ENCODE measurements at places on chromosomes 11 and 22.

GRCh38 chr11:122304306-122304705, 188.3 kb upstream of the BLID start:
- DNase-seq = no peak

GRCh38 chr11:44607319-44607962, 42.0 kb downstream of the CD82 start:
- no peak for DNase-seq

DNA sequence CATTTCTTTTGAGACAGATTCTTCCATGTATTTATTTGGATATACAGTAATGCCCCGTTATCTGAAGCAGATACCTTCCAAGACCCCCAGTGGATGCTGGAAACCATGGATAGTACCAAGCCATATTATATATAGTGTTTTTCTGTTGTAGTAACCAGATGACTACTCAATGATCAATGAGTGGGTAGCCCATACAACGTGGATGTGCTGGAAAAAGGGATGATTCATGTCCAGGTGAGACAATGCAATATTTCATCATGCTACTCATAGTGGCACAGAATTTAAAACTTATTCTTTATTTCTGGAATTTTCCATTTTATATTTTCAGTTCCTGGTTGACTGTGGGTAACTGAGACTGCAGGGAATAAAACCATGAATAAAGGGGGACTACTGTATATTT, 427.5 kb downstream of the METTL15 start:
- no peak for DNase-seq

DNA sequence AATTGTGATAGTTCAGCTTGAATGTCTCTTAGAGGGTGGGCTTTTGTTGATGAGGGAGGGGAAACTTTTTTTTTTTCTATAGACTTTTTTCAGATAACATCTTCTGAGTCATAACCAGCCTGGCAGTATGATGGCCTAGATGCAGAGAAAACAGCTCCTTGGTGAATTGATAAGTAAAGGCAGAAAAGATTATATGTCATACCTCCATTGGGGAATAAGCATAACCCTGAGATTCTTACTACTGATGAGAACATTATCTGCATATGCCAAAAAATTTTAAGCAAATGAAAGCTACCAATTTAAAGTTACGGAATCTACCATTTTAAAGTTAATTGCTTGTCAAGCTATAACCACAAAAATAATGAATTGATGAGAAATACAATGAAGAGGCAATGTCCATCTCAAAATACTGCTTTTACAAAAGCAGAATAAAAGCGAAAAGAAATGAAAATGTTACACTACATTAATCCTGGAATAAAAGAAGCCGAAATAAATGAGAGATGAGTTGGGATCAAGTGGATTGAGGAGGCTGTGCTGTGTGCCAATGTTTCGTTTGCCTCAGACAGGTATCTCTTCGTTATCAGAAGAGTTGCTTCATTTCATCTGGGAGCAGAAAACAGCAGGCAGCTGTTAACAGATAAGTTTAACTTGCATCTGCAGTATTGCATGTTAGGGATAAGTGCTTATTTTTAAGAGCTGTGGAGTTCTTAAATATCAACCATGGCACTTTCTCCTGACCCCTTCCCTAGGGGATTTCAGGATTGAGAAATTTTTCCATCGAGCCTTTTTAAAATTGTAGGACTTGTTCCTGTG, 3.9 kb downstream of the MALAT1 start:
- peak; percentile 46 for DNase-seq

DNA sequence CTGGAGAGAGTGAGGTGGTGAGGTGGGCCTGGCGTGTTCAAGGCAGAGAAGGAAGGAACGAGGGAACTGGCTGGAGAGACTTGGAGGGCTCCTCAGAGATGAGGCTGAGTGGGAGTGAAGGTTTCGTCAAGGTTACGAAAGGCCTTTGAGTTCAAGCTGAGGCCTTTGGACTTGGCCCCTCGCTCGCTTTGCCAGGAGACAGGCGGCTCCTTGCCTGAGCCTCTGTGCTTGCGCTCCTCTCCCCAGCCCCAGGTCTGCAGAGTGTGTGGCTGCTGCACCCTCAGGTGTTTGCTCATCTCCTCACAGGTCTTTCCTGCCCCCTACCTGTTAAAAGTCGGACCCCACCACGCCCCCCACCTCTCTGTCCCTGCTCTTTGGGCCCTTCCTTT, 91.6 kb downstream of the ATXN10 start:
- no peak for DNase-seq

DNA sequence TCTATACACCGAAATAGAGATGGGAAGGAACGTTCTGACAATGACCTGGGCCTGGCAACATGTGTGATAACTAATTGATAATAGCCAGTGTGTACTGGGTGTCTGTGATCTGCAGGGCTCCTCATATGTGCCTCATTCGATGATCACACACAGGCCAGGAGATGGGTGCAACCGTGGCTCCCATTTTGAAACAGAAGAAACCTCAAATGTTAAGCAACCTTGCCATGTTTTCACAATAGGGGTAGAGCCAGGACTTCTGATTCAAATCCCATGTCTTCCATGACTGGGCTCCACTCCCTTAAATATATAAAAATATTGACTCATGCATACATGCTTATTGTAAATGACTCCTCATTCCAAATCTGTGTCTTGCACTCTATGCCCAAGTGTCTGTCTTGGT, 11.1 kb downstream of the APOL3 start:
- DNase-seq = no peak

- no peak for DNase-seq
Observed at GRCh38 chr11:106399076-106399511, 321.6 kb downstream of the AASDHPPT start.

DNA sequence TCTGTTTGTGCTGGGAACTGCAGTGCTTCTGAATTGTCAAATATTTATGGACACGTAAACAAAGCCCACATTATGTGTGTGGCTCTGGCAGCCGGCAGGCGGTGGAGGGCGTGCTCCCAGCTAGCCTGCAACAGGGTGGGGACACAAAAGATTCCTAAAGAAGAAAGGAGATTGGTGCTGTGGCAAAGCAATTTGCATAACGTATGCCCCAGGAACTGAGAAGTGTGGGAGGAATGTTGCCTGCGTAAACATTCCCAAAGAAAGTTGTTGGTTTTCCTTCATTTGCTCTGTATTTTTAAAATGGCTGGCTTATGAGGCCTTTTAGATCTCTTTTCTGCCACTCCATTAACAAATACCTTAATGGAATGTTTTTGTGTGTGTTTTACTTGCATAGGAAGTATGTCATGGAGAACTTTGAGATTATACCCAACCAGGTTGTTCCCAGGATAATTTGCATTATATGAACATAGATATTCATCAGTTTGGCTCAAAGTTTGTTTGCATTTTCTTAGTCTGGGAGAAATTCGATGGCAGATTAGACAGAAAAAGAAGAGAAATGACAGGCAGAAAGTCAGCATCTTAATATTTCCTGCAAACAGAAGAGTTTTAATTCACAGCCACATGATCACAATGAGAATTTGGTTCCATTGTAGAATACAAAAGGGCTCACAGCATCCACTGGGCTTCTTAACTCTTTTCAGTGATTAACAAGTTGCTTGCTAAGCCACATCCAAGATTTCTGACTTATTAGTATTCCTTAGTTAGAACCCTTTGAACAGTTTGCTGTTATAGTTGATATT, 41.8 kb upstream of the DLAT start:
- DNase-seq = no peak

DNA sequence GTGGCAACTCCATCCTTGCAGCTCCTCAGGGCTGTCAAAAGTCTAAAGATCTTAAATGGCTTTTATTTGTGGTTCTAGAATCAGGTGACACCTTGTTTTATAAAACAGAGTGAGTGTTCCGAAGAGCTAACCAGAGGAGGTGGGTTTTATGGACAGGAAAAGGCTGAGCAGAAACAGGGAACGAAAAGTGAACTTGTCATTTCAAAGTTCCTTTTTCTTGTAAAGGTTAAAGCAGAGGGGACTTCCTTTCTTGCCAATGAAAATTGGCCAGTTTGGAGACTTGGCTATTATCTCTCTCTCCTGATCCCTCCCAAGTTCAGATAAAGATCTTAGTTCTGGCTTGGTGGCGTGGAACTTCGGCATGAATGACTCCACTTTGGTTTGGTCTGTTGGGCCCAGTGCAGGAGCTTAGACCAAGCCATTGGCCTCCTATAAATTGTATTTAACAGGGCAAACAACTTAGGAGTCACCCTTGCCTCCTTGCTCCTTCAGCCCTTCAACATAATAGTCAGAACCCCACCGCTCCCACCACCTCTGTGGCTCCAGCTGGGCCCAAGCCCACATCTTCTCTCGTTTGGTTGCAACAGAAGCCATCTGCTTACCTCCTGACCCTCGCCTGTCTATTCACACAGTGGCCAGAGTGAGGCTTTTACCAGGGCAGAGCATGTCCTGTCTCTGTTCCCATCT, 102.4 kb upstream of the THY1 start:
- DNase-seq = no peak

Measured in NAMALWA (cell line).